PC-3 (cell line): ENCODE measurements at places on chromosomes 13 and 19. TPM values are rescaled to one million over a fixed set of nuclear protein-coding genes. Genes with fewer than 3 reads are reported as not detected.

- DNase-seq, result no peak
These were observed 77.4 kb upstream of the DOCK9 start for GRCh38 chr13:99055281-99055680.

GRCh38 chr19:6424195-6424938, at the start of gene KHSRP:
Gene KHSRP (minus strand): TSS chr19:6424811. CDS start chr19:6424701, 110 bp downstream.
- DNase-seq, result no peak

- no peak for DNase-seq
These were observed 53.0 kb downstream of the ZAR1L start for GRCh38 chr13:32262165-32262564.

DNA sequence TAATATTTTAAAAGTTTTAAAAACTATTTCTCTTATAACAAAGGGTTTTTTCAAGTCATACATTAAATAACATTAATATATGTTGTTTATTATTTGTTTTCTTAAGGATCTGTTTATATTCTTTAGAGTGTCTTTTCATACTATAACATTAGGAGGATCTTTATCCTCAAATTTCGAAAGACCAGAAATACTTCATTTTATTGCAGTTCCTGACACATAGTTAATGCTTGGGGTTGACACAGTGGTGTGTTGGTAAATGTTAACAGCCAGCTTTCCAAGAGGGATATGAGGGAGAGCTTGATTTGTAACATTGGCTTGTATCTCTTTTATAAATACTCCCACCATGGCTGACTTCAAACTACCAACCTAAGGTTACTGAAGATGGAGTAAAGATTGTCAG, 126.6 kb upstream of the KLF5 start:
- DNase-seq, result no peak

The GRK1 gene
- total RNA-seq, result not detected in 2 replicates

The IRGC gene
- total RNA-seq, result not detected in 2 replicates

The GAPDHS gene
- total RNA-seq, result not detected in 2 replicates

The S1PR5 gene
- 2.4 and 4.1 TPM in 2 replicates for total RNA-seq

The VAV1 gene
- 3.0 and 3.2 TPM in 2 replicates for total RNA-seq

The LRP3 gene
- 20.4 and 25.9 TPM in 2 replicates for total RNA-seq

The RFC3 gene
- total RNA-seq, result 30.3 and 32.2 TPM in 2 replicates

The CGB8 gene
- total RNA-seq, result 1.2 and 2.2 TPM in 2 replicates

The OCEL1 gene
- total RNA-seq, result 5.6 and 9.4 TPM in 2 replicates
